Ovary (tissue), 10 donors: ENCODE measurements at places on chromosomes 12 and 14. TPM values are rescaled to one million over a fixed set of nuclear protein-coding genes. Genes with fewer than 3 reads are reported as not detected.

GRCh38 chr12:65707051-65707450 is 117.2 kb upstream of the HMGA2 start:
- no peaks in the 10 kb centered on the region for H3K27me3 ChIP-seq
- no peak for DNase-seq
- no peaks in the 10 kb centered on the region for H3K36me3 ChIP-seq
- no peak overlapping the region for H3K27ac ChIP-seq

- no peak for DNase-seq
- no peak overlapping the region for H3K4me3 ChIP-seq
- H3K4me1 ChIP-seq: no peaks in the 10 kb centered on the region
- no peaks in the 10 kb centered on the region for H3K27me3 ChIP-seq
Observed at GRCh38 chr14:37824939-37825712, 229.7 kb downstream of the TTC6 start.

DNA sequence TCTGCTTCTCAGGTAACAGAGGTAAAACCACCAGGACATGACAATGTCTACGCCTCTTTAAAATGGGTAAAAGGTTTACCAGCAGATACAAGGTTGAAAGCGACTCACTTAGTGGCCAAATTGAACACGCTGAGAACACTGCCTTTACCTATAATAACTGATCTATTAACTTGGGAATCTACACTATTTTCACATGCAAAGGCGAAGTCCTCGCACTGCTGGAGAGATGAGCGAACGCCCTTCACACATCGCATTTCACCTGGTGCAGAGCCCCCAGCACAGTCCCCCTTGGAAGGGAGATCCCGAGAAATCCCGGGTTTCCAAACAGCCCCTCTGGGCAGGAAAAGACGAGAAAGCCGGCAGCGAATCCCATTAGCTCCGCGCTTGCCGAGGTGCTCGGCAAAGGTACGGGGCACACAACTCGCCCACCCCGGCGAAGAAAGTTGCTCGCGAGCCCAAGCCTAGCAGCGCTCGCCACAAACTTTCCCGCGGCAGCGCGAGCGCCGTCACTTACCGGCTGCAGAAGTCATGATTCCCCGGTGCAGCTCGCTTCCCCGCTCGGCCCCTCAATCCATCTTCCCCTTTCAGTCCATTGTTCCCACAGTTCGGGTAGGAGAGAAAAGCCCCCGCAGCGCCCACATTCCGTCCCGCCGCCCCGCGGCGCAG is 423 bp downstream of the FGD6 start:
- peak overlapping the region; percentile 91 for H3K27ac ChIP-seq
- no peak for DNase-seq
- H3K4me1 ChIP-seq: peaks cover 7% of the 10 kb centered on the region
- H3K4me3 ChIP-seq: peak overlapping the region; percentile 81
- no peaks in the 10 kb centered on the region for H3K36me3 ChIP-seq
- no peaks in the 10 kb centered on the region for H3K27me3 ChIP-seq

- no peak for DNase-seq
- H3K4me1 ChIP-seq: no peaks in the 10 kb centered on the region
- H3K27me3 ChIP-seq: no peaks in the 10 kb centered on the region
- no peak overlapping the region for H3K27ac ChIP-seq
Observed at GRCh38 chr12:28611115-28611435, 420.8 kb downstream of the CCDC91 start.

- DNase-seq: no peak
- H3K27ac ChIP-seq: no peak overlapping the region
Observed at GRCh38 chr12:94954029-94954685, 49.3 kb downstream of the NDUFA12 start.

GRCh38 chr12:54373649-54374561 is 9.6 kb upstream of the GPR84 start:
- no peaks in the 10 kb centered on the region for H3K36me3 ChIP-seq
- no peak overlapping the region for H3K27ac ChIP-seq
- H3K4me3 ChIP-seq: no peak overlapping the region
- DNase-seq: no peak
- H3K27me3 ChIP-seq: no peaks in the 10 kb centered on the region
- H3K4me1 ChIP-seq: peaks cover 11% of the 10 kb centered on the region

- H3K27me3 ChIP-seq: no peaks in the 10 kb centered on the region
- H3K4me3 ChIP-seq: no peak overlapping the region
- no peak overlapping the region for H3K27ac ChIP-seq
- no peaks in the 10 kb centered on the region for H3K36me3 ChIP-seq
- DNase-seq: no peak
- H3K4me1 ChIP-seq: no peaks in the 10 kb centered on the region
Observed at GRCh38 chr12:82426081-82426480, 67.8 kb downstream of the METTL25 start.

GRCh38 chr12:57883700-57884099 is 37.2 kb upstream of the CTDSP2 start:
- H3K36me3 ChIP-seq: no peaks in the 10 kb centered on the region
- no peak overlapping the region for H3K4me3 ChIP-seq
- no peak for DNase-seq
- H3K27ac ChIP-seq: no peak overlapping the region
- H3K4me1 ChIP-seq: peaks cover 11% of the 10 kb centered on the region

- H3K27me3 ChIP-seq: no peaks in the 10 kb centered on the region
- H3K4me1 ChIP-seq: no peaks in the 10 kb centered on the region
- no peak overlapping the region for H3K4me3 ChIP-seq
- no peaks in the 10 kb centered on the region for H3K36me3 ChIP-seq
Observed at GRCh38 chr14:92760524-92760805, 12.0 kb upstream of the LGMN start.

- DNase-seq: no peak
- no peak overlapping the region for H3K27ac ChIP-seq
- peaks cover 8% of the 10 kb centered on the region for H3K4me1 ChIP-seq
- no peaks in the 10 kb centered on the region for H3K36me3 ChIP-seq
- H3K27me3 ChIP-seq: peaks cover 5% of the 10 kb centered on the region
Observed at GRCh38 chr12:49296836-49297694, 2.1 kb downstream of the PRPH start.

GRCh38 chr12:22334410-22335100 is at the start of gene ST8SIA1:
ST8SIA1 (minus strand) TSS chr12:22334707; CDS start chr12:22334232, 475 bp downstream.
- no peaks in the 10 kb centered on the region for H3K36me3 ChIP-seq
- H3K4me3 ChIP-seq: peak within 1 kb of the TSS; percentile 59
- peak; percentile 60 for DNase-seq
- no peaks in the 10 kb centered on the region for H3K27me3 ChIP-seq

DNA sequence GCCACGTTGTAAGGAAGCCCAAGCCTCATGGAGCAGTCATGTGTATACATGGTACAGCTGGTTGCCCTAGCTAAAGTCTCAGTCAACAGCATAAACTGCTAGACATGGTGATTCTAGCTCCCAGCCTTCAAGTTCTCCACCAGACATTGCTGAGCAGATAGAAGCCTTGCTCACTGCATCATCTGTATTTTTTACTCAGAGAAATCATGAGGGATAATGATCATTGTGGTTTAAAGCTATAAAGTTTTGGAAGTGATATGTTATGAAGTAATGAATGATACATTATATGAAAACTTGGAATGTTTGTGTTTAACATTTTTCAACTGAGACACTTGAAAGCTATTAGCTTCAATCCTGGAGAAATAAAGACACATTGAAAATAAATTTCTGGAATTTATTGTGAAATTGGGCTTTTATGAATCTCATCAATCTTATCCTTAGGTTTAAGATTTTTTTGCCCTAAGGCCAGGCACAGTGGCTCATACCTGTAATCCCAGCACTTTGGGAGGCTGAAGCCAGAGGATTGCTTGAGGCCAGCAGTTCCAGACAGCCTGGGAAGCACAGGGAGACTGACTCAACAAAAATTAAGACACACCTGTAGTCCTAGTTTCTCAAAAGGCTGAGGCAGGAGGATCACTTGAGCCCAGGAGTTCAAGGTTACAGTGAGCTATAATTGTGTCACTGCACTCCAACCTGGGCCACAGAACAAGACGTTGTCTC is 5.6 kb upstream of the NFATC4 start:
- no peaks in the 10 kb centered on the region for H3K36me3 ChIP-seq
- no peaks in the 10 kb centered on the region for H3K27me3 ChIP-seq
- H3K27ac ChIP-seq: no peak overlapping the region
- DNase-seq: no peak
- no peaks in the 10 kb centered on the region for H3K4me1 ChIP-seq
- no peak overlapping the region for H3K4me3 ChIP-seq

DNA sequence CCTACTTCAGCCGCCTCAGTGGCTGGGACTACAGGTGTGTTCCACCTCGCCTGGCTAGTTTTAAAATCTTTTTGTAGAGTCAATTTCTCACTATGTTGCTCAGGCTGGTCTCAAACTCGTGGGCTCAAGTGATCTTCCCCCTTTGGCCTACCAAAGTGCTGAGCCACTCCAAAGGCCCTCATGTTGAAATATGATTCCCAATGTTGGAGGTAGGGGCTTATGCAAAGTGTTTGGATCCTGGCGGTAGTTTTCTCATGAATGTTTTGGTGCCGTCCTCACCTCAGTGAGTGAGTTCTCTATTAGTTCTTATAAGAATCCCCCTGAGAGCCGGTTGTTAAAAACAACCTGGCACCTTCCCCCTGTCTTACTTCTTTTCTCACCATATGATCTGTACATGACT is 784.6 kb downstream of the TMTC2 start:
- H3K27me3 ChIP-seq: no peaks in the 10 kb centered on the region
- H3K4me1 ChIP-seq: no peaks in the 10 kb centered on the region
- H3K36me3 ChIP-seq: no peaks in the 10 kb centered on the region
- H3K27ac ChIP-seq: no peak overlapping the region

DNA sequence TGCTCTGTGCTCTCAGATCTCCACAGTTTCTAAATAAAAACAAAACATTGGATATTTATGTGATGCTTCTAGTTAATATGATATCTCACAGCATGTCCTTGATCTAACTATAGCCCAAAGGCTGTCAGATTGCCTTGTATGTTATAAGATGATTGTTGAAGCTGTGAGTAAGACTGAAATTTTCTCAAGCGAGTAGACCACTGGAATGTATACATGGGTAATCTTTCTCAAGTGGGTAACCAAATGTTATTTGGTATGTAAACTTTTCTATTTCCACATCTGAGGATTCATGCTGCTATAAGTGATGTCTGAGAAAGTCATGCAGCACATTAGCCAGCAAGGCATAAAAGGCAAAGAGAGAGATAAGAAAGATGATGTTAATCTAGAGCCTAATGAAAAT is 886.7 kb downstream of the NRXN3 start:
- H3K27ac ChIP-seq: no peak overlapping the region
- no peak overlapping the region for H3K4me3 ChIP-seq
- no peak for DNase-seq
- H3K36me3 ChIP-seq: no peaks in the 10 kb centered on the region
- no peaks in the 10 kb centered on the region for H3K27me3 ChIP-seq
- H3K4me1 ChIP-seq: no peaks in the 10 kb centered on the region

GRCh38 chr12:63222582-63222981 is 71.6 kb upstream of the AVPR1A start:
- H3K4me1 ChIP-seq: no peaks in the 10 kb centered on the region
- no peak overlapping the region for H3K4me3 ChIP-seq
- H3K27me3 ChIP-seq: no peaks in the 10 kb centered on the region

DNA sequence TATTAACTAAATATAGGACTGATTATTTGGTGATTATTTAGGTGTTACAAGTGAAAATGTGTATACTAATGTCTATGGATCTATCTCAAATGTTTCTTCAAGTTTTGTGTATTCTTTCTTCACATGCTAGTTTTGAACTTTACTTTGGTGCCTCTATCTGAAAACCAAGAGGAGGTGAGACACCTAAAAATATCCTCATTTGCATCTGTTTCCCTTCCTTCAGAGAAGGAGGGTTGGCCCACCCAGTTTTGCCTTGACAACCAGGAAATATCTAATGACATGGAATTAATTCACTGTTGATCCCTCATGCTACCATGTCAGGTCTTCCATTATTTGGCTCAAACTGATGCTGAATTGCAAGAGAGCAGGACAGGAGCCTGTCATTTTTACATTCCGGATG is 500.4 kb downstream of the NELL2 start:
- no peak overlapping the region for H3K27ac ChIP-seq
- no peaks in the 10 kb centered on the region for H3K27me3 ChIP-seq
- H3K4me1 ChIP-seq: no peaks in the 10 kb centered on the region
- DNase-seq: no peak

DNA sequence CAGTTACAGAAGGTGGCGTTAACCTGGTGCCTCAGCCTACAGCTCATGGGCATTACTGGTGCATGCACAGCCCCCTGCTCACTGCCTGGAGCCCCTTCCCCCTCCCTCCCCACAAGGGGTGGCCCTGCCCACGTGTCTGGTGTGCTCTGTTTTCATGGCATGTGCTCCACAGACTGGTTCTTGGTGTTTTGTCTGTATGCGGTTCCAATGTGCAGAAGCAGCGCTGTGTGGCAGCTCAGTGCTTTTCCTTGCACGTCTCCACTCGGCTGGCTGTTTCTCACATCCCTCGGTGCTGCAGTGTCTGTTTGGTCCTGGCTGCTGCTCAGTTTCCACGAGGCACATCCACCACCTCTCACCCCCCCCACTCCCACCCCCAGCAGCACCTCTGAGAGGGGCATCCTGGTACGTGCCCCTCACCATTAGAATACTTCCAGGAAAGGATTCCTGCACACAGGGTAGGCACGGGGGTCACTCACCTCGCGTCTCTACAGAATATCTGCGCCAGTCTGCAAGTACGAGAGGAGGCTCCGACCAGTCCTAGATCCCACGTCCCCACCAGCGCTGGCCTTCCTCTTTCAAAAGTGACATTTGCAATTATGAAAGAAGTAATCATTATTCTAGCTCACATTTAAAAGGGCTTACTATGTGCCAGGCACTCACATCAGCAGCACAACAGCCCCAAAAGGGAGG is 27.1 kb downstream of the DIO3 start:
- no peak overlapping the region for H3K27ac ChIP-seq
- peak; percentile 3 for DNase-seq
- no peaks in the 10 kb centered on the region for H3K27me3 ChIP-seq

DNA sequence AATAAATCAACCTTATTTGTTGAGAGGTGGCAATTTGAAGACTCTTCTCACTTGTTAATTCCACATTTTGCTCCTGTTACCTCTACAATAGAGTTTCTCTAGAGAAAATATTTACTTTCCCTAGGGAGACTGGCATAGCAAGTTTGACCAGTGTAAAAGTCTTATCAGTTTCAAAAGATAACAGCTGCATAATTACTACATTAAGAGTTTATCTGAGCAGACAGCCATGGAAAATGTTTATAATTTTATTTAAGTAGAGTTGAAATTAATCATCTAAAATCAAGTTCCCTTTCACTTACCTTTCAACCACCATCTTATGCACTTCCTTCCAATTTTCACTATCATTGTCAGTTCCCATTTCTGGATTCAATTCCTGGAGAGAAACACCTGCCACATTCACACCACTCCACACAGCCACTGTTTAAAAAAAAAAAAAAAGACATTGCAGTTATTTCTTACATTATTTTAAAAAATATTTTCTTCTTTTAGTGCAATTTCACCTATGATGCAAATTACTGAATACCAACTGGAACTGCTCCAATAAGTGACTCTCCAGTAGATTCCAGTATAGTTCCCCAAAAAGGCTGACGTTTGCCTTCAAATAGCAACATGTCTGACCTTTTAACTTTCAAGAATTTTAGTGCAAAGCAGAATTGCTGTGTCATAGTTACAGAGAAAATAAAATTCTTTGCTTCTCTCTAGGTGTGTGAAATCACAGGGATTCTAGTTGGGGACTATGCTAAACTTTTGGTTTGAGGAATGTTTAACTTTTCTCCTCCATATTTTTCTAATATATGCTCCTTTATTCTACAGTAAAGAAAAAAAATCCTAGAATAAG is 19.4 kb downstream of the LDHB start:
- no peak overlapping the region for H3K4me3 ChIP-seq
- H3K4me1 ChIP-seq: peaks cover 2% of the 10 kb centered on the region
- no peaks in the 10 kb centered on the region for H3K27me3 ChIP-seq
- H3K36me3 ChIP-seq: no peaks in the 10 kb centered on the region

KRT74 gene
- total RNA-seq: not detected

GMFB gene
- 33.8 TPM for total RNA-seq

RNASE7 gene
- not detected for total RNA-seq

AHNAK2 gene
- total RNA-seq: 10.1 TPM

AHSA1 gene
- total RNA-seq: 85.8 TPM

ISM2 gene
- 1.0 TPM for total RNA-seq

CDK17 gene
- 40.7 TPM for total RNA-seq
